ENCODE measurements at places on chromosomes 2 and 18. TPM values are rescaled to one million over a fixed set of nuclear protein-coding genes. Genes with fewer than 3 reads are reported as not detected.
A peak's percentile ranks its signal among the peaks of the same experiment; 100 is the strongest.

TGFA gene
- total RNA-seq = 1.8 TPM

PROKR1 gene
- total RNA-seq = not detected

TRPM8 gene
- not detected for total RNA-seq

SERPINB10 gene
- total RNA-seq = not detected

NPPC gene
- not detected for total RNA-seq

GRCh38 chr2:120134263-120134662, 88.9 kb downstream of the TMEM185B start:
- no peak overlapping the region for H3K4me3 ChIP-seq
- H3K27ac ChIP-seq = no peak overlapping the region
- H3K4me1 ChIP-seq = no peaks in the 10 kb centered on the region
- peaks cover 8% of the 10 kb centered on the region for H3K36me3 ChIP-seq

DNA sequence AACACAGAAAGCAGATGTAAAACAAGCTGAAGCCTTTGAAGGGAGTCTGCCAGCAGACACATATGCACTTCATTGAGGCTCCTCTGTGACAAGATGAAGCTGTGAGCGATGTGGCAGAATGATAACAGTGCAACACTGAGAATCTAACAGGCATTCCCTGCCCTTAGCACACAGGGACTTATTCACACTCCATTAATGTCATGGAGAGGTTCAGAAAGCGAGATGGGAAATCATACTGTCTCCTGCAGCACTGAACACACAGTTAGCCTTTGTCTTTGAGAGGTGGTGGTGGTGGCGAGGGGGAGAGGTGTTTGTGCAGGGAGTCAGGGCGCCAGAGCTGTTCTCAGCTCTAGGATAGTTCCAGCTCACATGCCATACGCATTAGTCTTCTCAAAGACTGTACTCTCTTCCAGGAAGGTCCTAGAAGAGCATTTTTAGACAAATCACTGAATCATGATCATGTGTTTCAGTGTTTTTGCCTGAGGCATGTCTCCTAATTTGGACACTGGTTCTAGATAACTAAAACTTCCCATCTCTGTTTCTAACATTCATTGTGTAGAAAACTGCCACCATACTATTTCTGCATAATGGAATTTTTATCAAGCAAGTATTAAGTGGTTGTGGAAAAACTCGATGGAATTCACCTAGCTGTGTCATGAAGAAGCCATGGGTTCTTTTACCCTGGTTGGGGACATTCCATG, 93.5 kb upstream of the ITGB6 start:
- peaks cover 4% of the 10 kb centered on the region for H3K36me3 ChIP-seq
- H3K27me3 ChIP-seq = no peaks in the 10 kb centered on the region
- DNase-seq = no peak
- no peak overlapping the region for H3K4me3 ChIP-seq
- peak overlapping the region; percentile 33 for H3K27ac ChIP-seq
- peaks cover 5% of the 10 kb centered on the region for H3K4me1 ChIP-seq

- no peaks in the 10 kb centered on the region for H3K36me3 ChIP-seq
- H3K4me1 ChIP-seq = no peaks in the 10 kb centered on the region
- no peak overlapping the region for H3K27ac ChIP-seq
- H3K4me3 ChIP-seq = no peak overlapping the region
- no peaks in the 10 kb centered on the region for H3K27me3 ChIP-seq
Observed at GRCh38 chr2:98795891-98796676, 65.2 kb upstream of the MGAT4A start.

DNA sequence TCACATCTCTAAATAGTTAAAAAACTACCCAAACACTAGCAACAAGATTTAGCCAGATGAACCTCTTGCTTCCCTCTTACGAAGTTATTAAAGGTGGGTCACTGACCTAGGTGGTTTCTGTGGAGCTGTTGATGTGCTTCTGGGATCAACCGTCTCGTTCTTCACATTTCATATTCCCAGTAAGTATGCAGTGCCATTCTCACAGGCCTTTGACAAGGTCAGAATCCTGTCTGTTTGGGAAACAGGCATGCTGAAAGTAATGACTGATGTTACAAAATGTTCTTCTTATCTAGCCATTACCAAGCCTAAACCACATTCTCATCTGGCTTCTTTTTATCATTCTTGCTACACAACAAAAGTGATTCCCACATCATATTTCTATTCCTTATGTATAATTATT, 70.3 kb downstream of the WDR7 start:
- H3K4me1 ChIP-seq = no peaks in the 10 kb centered on the region
- H3K4me3 ChIP-seq = no peak overlapping the region
- H3K36me3 ChIP-seq = peaks cover 3% of the 10 kb centered on the region
- H3K27me3 ChIP-seq = no peaks in the 10 kb centered on the region
- H3K27ac ChIP-seq = no peak overlapping the region

- no peaks in the 10 kb centered on the region for H3K36me3 ChIP-seq
- H3K27me3 ChIP-seq = no peaks in the 10 kb centered on the region
- no peak overlapping the region for H3K4me3 ChIP-seq
Observed at GRCh38 chr2:111135910-111136297, 15.2 kb downstream of the BCL2L11 start.

DNA sequence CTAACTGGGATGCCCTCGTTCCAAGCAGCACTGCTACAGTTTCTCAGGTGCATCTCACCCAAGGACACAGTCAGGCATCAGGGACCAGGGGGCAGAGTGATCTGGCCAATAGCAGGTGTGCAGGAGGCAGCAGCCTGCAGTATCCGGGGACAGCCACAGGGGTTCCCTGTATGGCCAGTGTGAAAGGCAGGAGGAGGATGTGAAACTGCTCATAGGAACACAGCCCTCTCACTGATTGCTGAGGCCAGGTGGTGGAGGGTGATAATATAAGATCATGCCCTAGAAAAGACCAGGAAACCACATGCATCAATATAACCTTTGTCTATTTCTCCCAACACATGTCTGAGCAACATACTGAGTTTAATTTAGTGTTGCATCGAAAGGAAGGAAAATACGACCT, 112.7 kb upstream of the TACR1 start:
- no peaks in the 10 kb centered on the region for H3K36me3 ChIP-seq
- no peaks in the 10 kb centered on the region for H3K4me1 ChIP-seq
- no peak overlapping the region for H3K27ac ChIP-seq
- H3K4me3 ChIP-seq = no peak overlapping the region

- H3K4me3 ChIP-seq = no peak overlapping the region
- no peaks in the 10 kb centered on the region for H3K4me1 ChIP-seq
- no peaks in the 10 kb centered on the region for H3K27me3 ChIP-seq
- no peak for DNase-seq
- H3K36me3 ChIP-seq = no peaks in the 10 kb centered on the region
Observed at GRCh38 chr2:222127660-222128059, 171.1 kb downstream of the PAX3 start.

GRCh38 chr2:135037831-135038230, 9.4 kb downstream of the MAP3K19 start:
- no peak overlapping the region for H3K4me3 ChIP-seq
- no peaks in the 10 kb centered on the region for H3K36me3 ChIP-seq
- H3K27me3 ChIP-seq = no peaks in the 10 kb centered on the region
- DNase-seq = no peak
- H3K4me1 ChIP-seq = no peaks in the 10 kb centered on the region

Measured in ascending aorta (tissue), 2 donors.